ENCODE measurements at places on chromosomes 12 and 14.

GRCh38 chr12:70196811-70197281 is 46.4 kb upstream of the CNOT2 start:
- no peak for DNase-seq

DNA sequence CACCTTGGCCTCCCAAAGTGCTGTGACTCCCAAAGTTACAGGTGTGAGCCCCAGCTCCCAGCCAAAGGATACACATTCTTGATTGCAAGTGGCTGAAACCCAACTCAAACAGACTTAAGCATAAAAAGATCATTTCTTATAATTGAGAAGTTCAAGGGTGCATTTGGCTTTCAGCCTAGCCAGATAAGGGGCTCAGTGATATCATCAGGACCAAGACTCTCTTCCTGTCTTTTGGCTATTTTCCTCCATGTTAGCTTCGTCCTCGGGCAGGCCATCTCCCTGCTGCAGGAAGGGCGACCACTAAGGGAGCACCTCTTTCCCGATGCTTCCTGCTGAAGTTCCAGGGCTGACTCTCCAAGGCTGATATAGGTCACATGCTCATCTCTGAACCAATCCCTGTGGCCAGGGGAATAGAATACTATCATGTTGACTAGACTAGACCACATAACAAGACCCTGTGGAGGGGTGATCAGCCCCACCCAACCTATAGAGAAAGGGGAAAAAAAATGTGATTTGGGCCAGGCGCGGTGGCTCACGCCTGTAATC is 9.8 kb upstream of the KRT8 start:
- no peak for DNase-seq

- DNase-seq, result peak; percentile 54
Measured at GRCh38 chr14:100146531-100147091, 12.8 kb downstream of the DEGS2 start.

GRCh38 chr12:116878567-116879508 is 2.4 kb downstream of the HRK start:
- peak; percentile 56 for DNase-seq

GRCh38 chr14:92942576-92942975 is 19.6 kb downstream of the CHGA start:
- DNase-seq, result no peak

GRCh38 chr12:41288142-41288811 is 100.2 kb downstream of the PDZRN4 start:
- DNase-seq, result no peak

GRCh38 chr12:5694759-5695409 is 250.2 kb downstream of the ANO2 start:
- DNase-seq, result no peak

DNA sequence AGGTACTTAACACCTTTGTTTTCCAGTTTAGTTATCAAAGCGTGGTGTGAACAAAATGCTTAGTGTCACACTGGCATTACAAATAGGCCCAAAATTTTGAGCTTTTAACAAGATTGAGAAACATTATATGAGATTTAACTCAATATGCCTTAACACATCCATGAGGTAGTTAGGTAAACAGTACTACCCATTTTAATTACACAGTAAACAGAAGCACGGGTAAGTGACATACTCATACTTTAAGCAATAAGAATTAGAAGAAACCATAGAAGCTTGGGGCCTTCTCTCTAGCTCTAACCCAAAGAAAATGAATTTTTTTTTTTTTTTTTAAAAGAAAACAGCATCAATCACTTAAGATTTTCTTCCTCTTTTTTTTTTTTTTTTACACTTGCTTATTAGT is 15.5 kb upstream of the PHLDA1 start:
- no peak for DNase-seq

GRCh38 chr12:331287-331686 is 57.8 kb downstream of the KDM5A start:
- no peak for DNase-seq

- peak; percentile 85 for DNase-seq
Measured at GRCh38 chr12:49331380-49332222, 5.4 kb downstream of the C1QL4 start.

GRCh38 chr14:23925523-23926075 is 28.0 kb upstream of the DHRS4 start:
- DNase-seq, result no peak

- DNase-seq, result no peak
Measured at GRCh38 chr12:80607361-80608135, 99.9 kb upstream of the MYF6 start.

DNA sequence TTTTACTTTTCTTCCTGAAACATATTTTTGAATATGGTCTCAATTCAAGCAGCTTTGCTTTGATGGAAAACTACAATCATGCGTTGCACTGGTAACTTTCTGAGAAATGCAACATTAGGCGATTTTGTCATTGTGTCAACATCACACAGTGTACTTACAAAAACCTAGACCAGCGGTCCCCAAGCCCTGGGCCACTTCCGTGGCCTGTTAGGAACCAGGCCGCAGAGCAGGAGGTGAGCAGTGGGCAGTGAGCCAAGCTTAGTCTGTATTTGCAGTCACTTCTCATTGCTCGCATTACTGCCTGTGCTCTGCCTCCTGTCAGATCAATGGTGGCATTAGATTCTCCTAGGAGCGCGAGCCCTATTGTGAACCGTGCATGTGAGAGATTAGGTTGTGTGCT is 163.7 kb upstream of the NOVA1 start:
- DNase-seq, result no peak

DNA sequence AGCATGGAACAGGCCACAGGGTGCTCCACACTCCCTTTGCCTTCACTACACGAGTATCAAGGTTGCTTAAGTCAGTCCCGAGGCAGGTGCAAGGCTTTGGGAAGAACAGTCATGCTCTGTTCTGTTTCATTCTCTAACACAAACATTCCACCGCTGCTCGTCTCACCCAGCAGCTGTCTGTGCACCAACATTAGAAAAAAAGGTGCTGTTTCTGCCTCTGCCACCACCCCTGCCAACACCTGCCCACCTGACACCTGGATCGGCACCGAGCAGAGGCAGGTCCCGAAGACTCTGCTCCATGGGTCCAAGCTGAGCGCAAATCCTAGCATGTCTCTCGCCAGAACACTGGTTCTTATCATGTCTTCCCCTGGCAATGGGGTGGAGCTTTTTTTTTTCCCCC is 347.7 kb downstream of the TMEM132D start:
- DNase-seq, result no peak

DNA sequence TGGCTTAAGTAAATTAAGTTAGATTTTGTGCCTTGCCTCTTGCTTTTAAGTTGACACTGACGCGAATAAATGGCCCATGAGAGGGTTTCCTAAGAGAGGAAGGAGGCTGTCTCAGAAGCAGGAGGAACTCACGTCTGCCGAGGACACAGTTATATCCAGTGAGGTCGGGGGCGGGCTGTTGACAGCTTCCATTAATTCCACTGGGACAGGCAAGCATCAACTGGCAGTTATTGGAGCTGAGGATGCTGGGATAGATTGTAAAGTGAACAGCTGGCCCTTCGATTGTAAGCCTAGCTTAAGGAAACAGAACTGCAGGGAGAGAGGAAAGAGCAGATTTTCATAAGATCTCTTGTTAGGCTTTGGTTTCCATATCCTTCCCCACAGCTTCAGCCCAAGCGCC is 399.2 kb downstream of the IPO8 start:
- DNase-seq, result no peak

GRCh38 chr14:74645244-74645643 is 33.2 kb upstream of the LTBP2 start:
- DNase-seq, result no peak

DNA sequence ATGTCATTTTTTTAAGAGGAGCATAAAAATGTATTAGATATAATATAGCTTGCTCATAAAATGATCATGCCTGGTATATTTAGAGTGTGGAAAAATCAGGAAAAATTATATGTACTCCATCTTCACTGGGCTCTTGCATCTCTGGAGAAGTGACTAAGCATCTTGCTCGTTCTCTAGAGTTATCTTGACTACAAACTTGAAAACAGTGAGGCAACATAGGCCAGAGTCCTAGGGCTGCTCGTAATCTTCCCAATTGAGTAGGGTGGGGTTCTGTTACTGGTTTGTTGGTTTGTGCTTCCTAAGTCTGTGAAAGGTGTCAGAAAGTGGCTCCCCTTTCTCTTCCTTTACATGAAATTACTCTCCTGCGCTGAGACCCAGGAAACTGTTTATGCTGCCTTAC is 46.2 kb downstream of the AACS start:
- DNase-seq, result no peak

GRCh38 chr12:98438656-98439230 is 76.6 kb upstream of the TMPO start:
- no peak for DNase-seq

GRCh38 chr14:68879841-68880575 is 87.1 kb upstream of the ZFP36L1 start:
- DNase-seq, result no peak

DNA sequence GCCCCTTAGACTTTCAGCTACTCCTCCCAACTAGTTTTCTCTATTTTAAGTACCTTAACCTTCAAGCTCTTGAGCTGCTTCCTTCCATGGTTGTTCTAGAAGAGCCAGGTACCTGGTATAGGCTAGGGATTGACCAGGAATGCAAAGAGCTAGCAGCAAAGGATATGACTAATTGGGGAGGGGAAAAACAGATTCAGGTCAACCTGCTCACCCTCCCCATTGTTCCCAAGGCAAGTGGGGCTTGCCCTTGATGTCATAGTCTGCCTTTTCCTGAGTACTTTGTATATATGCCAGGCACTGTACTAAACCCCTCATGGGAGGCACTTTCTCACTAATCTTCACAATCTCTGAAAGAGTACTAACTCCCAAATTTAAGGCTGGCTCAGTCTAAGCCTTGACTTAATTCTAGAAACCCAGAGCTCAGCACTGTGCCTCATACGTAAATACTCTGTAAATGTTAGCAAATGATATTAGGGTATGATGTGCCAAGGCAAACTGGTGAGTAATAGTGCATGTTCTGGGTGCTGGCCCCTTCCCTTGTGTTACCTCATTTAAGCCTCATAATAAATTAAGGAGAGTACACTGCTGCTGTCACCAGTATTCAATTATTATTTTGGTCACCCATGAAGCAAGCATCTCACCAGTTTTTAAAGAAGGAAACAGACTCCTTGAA is 42.2 kb downstream of the SUDS3 start:
- DNase-seq, result no peak

DNA sequence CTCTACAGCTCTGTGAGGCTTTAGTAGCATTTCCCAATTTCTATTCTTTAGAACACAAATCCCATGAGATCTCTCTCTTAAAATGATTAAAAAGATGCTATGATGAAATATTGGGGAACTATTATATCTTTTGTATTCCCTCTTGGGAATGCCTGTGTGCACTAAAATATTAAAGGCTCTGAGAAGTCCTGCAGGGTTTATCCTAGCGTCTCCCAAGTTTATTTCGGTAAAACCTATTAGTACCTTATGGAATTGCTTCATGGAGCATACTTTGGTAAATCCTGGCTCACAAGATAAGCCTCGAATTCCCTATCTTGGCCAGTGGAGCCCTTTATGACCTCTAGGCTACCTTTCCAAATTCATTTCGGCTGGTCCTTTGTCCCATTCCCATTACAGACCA is 306.8 kb downstream of the VRK1 start:
- DNase-seq, result no peak

GRCh38 chr14:58537004-58537403 is 100.8 kb upstream of the DACT1 start:
- DNase-seq, result no peak

DNA sequence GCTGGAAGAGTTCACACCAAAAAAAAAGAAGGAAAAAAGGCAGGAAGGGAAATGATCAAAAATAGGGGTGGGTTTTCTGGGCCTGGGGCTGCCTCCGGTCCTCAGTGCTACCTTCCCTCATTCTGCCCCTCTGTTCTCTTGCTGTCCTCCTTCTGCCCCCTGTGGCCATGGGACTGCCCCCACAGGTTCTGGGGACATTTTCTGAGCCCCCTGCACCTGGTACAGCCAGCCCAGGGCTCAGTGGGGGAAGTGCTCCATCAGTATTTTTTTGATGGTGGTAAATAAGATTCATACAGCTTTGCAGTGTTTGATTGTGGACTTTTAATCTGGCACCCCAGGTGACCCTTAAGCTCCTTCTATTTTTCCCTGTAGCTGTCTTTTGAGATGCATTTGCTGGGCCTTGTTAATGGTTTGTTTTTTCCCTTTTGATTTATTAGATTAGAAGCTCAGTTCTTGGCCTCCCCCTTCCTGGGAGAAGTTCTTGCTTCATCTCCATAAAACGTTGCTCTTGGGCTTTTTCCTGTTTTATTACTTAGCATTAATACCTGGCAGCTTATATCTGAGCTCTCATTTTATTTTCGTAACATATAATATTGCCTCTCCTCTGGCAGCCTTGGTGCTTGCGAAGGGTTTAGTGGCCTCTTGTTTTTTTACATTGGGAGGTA is 43.1 kb downstream of the CHST11 start:
- DNase-seq, result no peak

DNA sequence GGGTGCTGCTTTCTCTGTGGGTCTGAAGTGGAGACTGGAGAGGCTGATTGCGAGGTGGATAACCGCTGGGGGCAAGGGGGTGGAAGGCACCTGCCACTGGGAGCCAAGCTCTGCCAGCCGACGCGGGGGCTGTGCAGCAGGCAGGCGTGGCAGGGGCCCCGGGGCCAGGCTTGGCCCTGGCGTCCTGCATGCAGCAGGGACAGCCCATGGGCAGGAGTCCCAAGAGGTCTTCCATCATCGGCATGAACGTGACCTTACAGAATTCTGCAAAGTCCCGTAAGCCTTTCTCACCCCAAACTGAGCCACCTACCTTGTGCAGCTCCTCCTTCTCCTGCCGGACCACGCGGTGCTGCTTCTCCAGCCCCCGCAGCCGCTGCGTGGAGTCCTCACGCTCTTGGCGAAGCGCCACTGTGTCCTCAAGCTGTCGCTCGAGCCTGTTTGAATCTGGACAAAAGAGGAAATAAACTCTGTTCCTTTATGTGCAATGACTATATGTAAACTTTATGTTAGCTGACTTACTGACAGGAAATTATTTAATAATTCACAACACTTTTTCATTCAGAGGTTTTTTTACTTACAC is 51.3 kb downstream of the AMN start:
- no peak for DNase-seq

- DNase-seq, result no peak
Measured at GRCh38 chr14:104162495-104162894, 24.1 kb downstream of the KIF26A start.

DNA sequence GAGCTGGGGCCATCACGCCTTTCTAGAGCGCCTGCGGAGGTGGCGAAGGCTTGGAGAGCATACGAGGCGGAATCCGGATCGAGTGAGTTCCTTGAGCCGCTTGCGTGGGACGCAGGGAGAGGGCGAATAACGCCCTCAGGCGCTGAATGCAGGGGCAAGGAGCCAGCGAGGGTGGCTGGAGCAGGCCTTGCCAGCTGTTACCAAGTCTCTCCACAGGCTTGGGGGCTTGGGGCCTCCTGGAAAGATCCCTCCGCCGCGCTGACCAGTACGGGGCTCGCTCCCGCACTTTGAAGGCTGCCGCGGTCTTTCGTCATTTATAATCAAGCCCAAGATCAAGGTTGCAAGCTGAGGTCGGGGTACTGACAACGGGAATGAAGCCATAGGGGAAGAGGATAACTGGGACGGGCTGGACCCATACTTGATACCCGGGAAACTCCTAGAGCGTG is 1.2 kb downstream of the FLRT2 start:
- DNase-seq, result peak; percentile 85

GRCh38 chr14:72525087-72525915 is 368.6 kb downstream of the DPF3 start:
- DNase-seq, result no peak

Data from right cardiac atrium (tissue), 5 donors.